ENCODE measurements at places on chromosomes 12 and 14.

DNA sequence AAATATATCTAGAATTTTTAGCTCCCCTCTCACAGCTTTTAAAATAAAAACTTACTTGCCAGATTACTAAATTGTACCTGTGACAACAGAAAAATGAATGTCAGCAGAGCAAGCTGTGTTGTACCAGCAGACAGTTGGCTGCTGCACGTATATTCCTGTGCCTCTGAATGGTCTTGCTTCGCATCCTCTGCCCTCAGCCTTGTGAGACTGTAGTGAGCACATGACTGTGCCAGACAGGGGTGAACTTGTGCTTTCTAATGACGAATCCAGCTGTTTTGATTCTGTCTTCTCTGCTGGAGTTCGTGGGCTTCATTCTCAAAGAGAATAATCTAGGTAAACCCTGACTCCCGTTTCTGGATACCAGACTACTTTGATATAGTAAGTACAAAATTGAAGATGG is 58.3 kb upstream of the FRMD6 start:
- DNase-seq, result no peak

DNA sequence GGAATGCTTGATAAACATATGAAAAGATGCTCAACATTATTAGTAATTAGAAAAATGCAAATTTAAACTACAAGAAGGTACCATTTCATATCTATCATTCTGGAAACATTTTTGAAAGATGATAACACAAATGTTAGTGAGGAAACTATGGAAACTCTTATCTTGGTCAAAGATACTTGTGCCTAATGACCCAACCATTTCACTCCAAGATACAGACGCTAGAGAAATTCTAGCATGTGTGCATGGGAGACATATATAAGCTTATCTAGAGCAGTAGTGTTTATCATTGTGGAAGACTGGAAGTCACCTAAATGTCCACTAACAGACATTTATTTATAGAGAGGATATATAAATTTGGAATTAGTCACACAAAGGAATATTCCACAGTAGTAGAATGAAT is 143.1 kb upstream of the HMGA2 start:
- no peak for DNase-seq

DNA sequence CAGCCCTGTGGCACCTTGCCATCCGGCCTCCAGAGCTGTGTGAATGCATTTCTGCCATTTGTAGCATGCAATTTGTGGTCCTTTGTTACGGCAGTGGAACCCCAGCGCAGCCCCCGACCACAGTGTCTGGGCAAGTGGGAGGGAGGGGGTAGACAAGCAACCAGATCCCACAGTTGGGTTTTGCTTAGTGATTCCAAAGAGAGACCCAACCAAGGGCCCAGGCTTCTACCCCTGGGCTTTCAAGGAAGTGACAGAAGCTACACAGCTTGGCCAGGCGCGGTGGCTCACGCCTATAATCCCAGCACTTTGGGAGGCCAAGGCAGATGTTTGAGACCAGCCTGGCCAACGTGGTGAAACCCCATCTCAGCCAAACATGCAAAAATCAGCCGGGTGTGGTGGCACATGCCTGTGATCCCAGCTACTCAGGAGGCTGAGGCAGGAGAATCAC is 17.8 kb downstream of the ZBTB42 start:
- DNase-seq, result no peak

- no peak for DNase-seq
These were observed 104.3 kb upstream of the DACT1 start for GRCh38 chr14:58533446-58533845.

DNA sequence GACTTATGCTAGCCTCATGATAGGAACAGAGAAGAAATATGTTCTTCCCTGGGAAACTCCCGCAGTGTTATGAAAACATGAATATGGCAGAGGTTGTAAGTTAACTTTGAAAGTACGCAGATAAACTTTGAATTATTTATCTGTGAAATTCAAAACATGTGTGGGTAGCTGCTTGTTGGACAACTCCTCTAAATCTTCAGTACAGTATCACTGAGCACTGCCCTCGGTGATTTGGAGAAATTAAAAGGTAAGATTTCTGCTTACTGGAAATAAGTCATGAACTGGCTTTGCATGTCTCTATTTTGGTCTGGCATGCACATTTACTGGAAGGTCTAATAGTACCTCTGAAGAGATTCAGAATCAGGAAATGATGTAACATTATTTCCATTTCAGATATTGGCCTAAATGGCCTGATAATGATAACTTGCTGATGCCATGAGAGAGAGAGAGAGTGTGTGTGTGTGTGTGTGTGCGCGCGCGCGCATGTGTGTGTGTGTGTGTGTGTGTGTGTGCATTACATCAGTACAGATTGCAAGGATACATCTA is 1441.9 kb upstream of the FLRT2 start:
- DNase-seq, result no peak

- no peak for DNase-seq
These were observed 11.1 kb downstream of the KRT85 start for GRCh38 chr12:52356031-52356761.

DNA sequence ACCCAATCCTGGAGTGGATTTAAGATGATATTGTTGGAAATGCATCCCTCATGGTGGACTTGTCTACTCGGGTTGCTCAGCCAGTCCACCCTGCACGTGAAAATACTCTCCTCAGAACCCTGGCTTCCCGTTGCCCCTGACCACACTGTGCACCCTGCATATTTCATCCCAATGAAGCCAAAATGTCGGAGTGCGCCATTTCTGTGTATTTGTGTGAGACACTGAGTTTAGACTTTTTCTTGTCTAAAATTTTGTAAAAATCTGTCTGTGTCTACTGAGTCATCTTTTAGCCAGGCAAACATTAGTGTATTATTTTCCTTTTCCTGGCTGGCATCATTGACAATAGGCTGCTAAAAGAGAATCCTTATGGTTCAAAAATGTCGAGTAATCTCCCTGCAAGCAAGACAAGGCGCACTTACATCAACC is 485 bp upstream of the PNMA1 start:
- no peak for DNase-seq

GRCh38 chr12:62466018-62466593 is 520 bp upstream of the MON2 start:
- no peak for DNase-seq

GRCh38 chr14:99729991-99730875 is 46.1 kb downstream of the CYP46A1 start:
- no peak for DNase-seq

GRCh38 chr12:89280833-89281538 is 71.3 kb downstream of the DUSP6 start:
- DNase-seq, result no peak

GRCh38 chr14:76597387-76597786 is 163.9 kb upstream of the VASH1 start:
- no peak for DNase-seq

DNA sequence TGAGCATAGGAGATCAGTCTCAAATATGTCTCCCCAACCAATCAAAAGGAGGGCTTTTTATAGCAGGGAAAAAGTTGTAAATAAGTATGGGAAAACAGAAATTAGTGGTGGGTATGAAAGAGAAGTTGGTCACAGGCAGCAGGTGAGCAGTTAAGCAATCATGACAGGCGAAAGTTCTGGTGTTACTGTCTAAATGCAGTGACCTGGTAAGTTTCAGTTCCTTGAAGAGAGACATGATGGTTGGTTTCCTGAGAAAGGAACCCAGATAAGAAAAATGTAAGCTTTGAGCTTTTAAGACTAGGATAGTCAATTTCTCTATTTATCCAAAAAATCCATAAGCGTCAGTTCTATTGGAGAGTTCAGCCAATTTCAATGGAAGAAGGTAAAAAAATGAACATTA is 466.2 kb upstream of the FLRT2 start:
- no peak for DNase-seq

DNA sequence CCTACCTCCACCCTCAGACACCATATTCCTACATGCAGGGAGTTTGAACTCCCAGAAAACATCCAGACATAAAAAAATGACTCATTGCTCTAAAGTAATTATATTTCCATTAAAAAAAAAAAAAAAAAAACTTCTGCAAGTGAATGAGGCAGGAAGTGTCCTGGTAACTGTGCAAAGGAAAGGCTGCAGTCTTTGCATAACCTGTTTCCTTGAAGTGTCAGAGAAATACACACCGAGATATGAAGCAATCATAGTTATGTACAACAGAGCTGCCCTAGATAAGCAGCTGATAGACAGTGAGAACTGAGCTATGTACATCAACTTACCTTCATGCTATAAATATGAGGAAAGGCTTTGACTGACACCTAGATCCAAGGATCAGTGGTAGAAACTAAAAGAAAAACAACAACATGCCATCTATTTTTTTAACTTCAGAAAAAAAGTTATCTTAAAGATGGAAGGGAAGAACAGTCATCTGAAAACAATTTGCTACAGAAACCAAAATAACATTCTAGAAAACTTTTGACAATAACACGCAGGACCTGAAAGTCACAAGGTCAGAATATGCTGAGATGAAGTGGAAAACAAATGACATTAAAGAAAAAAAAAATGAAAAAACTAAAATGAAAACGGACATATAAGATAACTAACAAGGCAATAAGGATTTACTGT is 263.2 kb downstream of the SEC23A start:
- no peak for DNase-seq

DNA sequence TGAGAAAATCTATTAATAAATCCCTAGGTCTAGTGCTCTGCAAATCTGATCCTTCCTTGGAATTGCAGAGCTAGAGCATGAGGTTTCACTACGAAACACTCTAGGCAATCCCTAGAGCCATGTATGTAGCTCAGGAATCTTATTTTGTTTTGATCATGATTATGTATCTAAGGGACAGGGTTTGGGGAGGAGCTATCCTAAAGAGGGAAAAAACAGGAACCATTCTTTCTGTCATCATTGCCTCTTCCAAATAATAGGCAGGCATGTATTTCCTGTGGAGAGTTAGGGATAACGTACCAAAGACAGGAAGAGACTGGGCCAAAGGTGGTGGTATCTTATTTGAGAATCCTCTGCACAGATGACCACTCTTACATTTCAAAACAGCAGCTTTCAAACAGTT is 88.8 kb upstream of the GTF2A1 start:
- DNase-seq, result no peak

DNA sequence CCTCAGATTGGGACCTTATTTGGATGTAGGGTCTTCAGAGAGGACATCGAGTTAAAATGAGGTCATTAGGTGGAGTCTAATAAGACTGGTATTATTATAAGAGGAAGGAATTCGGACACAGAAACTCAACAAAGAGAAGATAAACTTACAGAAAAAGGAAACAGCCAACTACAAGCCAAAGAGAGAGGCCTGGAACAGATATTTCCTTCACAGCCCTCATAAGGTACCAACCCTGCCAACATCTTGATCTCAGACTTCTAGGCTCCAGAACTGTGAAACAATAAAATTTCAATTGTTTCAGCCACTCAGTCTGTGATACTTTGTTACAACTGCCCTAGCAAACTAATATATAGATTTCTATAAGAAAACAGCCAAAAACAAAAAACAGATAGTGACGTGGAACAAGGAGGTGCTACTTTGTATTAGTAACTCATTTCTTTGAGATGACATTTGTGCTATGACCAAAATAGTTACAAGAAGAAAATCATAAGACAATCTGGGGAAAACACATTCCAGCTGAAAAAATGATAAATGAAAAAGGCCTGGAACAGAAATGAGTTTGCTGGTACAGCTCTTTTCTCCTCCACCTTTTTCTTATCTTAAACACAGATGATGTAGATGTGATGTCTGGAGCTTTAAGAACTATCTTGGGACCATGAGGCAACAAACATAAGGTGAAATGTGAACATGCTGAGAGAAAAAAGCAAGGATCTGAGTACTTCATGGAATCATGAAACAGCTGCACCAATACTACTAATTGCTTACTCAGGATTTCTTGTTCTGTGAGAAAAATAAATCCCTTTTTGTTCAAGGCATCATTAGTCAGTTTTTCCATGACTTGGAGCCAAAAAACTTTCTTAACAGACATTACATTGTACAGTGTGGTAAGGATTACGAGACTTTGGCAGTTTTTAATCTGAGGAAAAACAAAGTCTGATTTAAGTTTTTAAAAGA is 243.2 kb downstream of the ANO6 start:
- no peak for DNase-seq

DNA sequence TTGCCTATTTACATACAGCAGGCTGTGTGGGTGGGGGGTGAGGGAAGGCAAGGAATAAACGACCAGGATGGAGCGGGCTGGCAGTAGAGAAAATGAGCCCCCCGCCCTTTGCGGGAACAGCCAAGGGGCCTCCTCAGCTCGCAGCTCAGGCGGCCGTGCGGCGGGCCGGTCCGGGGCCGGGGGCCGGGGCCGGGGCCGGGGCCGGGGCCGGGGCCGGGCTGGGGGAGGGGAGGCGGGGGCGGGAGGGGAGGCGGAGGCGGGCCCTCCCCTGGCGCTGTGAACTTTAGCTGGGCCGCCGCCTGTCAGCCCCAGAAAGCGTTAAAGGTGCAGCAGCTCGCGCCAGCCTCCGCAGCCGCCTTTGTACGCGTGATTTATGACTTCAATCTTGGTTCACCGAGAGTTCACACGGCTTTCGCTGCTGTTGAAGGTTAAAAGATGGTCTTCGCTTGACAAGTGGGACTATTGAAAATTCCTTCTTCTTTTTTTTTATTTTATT is 28.8 kb downstream of the HOXC4 start:
- DNase-seq, result no peak

GRCh38 chr12:82857276-82857675 is 170.6 kb downstream of the TMTC2 start:
- DNase-seq, result no peak

DNA sequence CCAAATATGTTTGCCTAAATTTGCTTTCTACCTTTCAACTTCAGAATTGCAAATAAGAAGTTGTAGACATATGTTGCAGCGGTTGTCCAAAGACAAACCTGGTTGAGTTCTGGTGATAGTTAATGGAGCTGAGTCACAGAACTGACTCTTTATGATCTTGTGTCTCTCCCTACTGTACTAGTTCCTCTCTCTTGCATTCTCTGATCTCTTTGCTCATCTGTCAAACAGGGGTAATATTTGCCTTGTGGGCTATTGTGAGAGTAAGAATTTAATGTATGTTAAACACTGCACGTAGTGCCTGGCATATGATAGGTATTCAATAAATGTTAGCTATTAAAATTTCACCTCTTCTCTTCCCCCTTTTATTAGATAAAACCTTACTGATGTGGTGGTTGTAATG is 283.5 kb upstream of the RGS6 start:
- no peak for DNase-seq

- no peak for DNase-seq
These were observed 106.4 kb downstream of the WIF1 start for GRCh38 chr12:65014504-65015271.

DNA sequence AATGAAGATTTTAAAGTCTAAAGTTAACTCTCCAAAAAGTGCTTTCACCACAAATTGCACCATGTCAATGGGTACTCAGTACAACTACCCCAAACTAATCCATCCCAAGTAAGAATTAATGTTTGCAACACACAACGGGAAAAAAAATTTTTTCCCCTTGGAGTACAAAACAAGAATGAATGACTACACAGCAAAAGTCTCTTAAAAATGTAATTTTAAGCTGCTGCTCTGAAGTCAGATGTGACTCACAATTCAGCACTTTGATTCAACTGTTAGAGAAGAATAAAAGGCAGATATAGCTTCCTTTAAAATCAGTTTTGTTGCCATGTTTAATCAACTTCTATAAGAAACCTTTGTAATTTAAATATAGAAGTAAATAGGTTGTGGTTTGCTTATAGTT is 42.5 kb upstream of the VPS33A start:
- no peak for DNase-seq
